Testis (tissue), 5 donors: ENCODE measurements at places on chromosomes 7 and 10. TPM values are rescaled to one million over a fixed set of nuclear protein-coding genes. Genes with fewer than 3 reads are reported as not detected.

- H3K27ac ChIP-seq: no peak overlapping the region
- no peak overlapping the region for H3K4me3 ChIP-seq
- H3K27me3 ChIP-seq: no peaks in the 10 kb centered on the region
- peak; percentile 53 for DNase-seq
- H3K36me3 ChIP-seq: no peaks in the 10 kb centered on the region
Observed at GRCh38 chr7:85750454-85750949, 563.6 kb upstream of the SEMA3D start.

COBL gene
- 12.3 TPM for total RNA-seq

PANK1 gene
- 9.2 TPM for total RNA-seq

GRCh38 chr10:60827791-60828488, 49.7 kb downstream of the CDK1 start:
- no peak overlapping the region for H3K4me3 ChIP-seq
- no peak for DNase-seq
- H3K27ac ChIP-seq: peak overlapping the region; percentile 50
- H3K4me1 ChIP-seq: peaks cover 12% of the 10 kb centered on the region
- H3K36me3 ChIP-seq: no peaks in the 10 kb centered on the region

- no peaks in the 10 kb centered on the region for H3K4me1 ChIP-seq
- H3K4me3 ChIP-seq: no peak overlapping the region
- H3K27ac ChIP-seq: no peak overlapping the region
- DNase-seq: no peak
Observed at GRCh38 chr7:94039368-94040035, 35.3 kb upstream of the BET1 start.

FGFBP3 gene
- 1.4 TPM for total RNA-seq

DNA sequence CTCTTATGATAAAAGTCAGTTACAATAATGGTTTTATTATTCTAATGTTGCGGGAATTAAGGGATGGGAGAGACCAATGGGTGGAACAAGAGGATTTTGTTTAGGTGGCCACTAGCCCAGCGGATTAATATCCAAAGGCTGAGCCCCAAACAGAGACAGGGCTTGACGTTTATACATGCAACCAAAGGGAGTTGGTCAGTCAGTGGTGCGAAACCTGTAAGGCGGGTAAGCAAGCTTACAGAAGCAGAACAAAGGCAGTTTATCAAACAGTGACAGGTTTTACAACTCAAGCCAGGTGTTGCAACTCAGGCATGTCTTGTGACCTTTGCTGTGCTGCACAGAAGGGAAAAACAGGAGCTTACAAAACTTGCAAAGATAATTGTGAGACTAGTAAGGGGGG, 622.9 kb upstream of the MBL2 start:
- no peak overlapping the region for H3K27ac ChIP-seq
- no peak for DNase-seq
- H3K4me3 ChIP-seq: no peak overlapping the region
- H3K4me1 ChIP-seq: no peaks in the 10 kb centered on the region

FAM237B gene
- not detected for total RNA-seq

GRCh38 chr10:121205625-121206024, 354.5 kb downstream of the WDR11 start:
- no peak for DNase-seq
- no peaks in the 10 kb centered on the region for H3K4me1 ChIP-seq
- no peak overlapping the region for H3K4me3 ChIP-seq
- H3K27me3 ChIP-seq: no peaks in the 10 kb centered on the region
- H3K27ac ChIP-seq: no peak overlapping the region

ACTR3C gene
- total RNA-seq: 13.0 TPM

DNA sequence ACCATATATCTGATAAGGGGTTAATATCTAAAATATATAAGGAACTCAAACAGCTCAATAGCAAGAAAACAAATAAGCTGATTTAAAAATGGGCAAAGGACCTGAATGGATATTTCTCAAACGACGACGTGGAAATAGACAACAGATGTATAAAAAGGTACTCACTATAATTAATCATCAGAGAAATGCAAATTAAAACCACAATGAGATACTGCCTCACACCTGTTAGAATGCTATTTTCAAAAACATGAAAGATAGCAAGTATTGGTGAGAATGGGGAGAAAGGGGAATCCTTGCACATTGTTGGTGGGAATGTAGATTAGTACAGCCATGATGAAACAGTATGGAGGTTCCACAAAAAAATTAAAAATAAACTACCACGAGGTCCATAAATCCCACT, 163.2 kb downstream of the DKK1 start:
- DNase-seq: no peak
- no peak overlapping the region for H3K27ac ChIP-seq
- H3K27me3 ChIP-seq: no peaks in the 10 kb centered on the region

SLC13A1 gene
- not detected for total RNA-seq

AGBL3 gene
- total RNA-seq: 10.0 TPM

- H3K27me3 ChIP-seq: no peaks in the 10 kb centered on the region
- H3K4me1 ChIP-seq: peaks cover 6% of the 10 kb centered on the region
- H3K4me3 ChIP-seq: peak within 1 kb of the TSS; percentile 81
- H3K27ac ChIP-seq: peak within 1 kb of the TSS; percentile 99
- H3K36me3 ChIP-seq: no peaks in the 10 kb centered on the region
Observed at GRCh38 chr10:89414146-89414878, at the start of gene IFIT5. Gene IFIT5, plus strand, starts transcription at chr10:89414568. Its CDS starts 231 bp downstream, at chr10:89414799.

LBX1 gene
- not detected for total RNA-seq

GRCh38 chr7:12323415-12323814, 80.2 kb downstream of the VWDE start:
- H3K36me3 ChIP-seq: no peaks in the 10 kb centered on the region
- no peaks in the 10 kb centered on the region for H3K27me3 ChIP-seq
- no peak for DNase-seq
- no peaks in the 10 kb centered on the region for H3K4me1 ChIP-seq
- H3K4me3 ChIP-seq: no peak overlapping the region

GRCh38 chr7:94933256-94933990, 26.0 kb downstream of the PPP1R9A start:
- no peak overlapping the region for H3K4me3 ChIP-seq
- no peak for DNase-seq
- H3K4me1 ChIP-seq: no peaks in the 10 kb centered on the region
- no peak overlapping the region for H3K27ac ChIP-seq

FIS1 gene
- 273 TPM for total RNA-seq

DNA sequence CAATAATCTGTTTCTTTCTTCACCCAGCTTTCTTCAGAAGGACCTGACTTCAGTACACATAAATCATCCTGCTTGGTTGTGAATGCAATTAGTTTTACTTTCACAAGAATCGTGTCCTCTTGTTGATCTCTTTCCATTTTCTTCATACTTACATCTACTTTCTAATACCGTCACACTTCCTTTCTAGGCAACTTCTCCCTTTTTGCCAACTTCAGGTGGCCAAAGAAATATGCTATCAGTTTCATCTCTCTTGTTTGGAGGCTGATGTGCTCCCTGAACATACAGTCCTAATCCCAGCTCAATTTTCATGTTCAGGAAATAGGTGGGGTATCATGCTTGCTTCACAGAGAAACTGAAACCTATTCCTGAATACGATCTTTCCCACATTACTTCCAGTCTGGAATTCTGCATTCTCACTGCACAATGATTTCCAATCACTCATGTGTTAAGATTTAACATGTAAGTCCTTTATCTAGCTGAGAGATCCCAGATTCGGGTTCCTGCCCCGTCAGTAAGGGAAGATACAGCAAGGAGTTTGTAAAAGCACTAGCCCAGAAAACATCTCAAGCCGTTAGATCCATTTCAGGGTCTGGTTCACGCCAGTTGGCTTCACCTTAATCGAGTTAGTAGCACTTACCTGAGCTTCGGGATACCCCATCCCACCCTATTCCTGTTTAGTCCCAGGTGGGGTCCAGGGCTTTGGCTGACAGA, 994 bp downstream of the SLC25A28 start:
- no peak for DNase-seq
- no peaks in the 10 kb centered on the region for H3K36me3 ChIP-seq
- H3K4me1 ChIP-seq: peaks cover 23% of the 10 kb centered on the region

KIAA1217 gene
- total RNA-seq: 197 TPM

- H3K4me3 ChIP-seq: no peak overlapping the region
- H3K4me1 ChIP-seq: no peaks in the 10 kb centered on the region
- no peak overlapping the region for H3K27ac ChIP-seq
- DNase-seq: no peak
- no peaks in the 10 kb centered on the region for H3K27me3 ChIP-seq
Observed at GRCh38 chr7:28711114-28711513, 247.0 kb downstream of the TRIL start.

GRCh38 chr7:139838276-139838675, 9.2 kb downstream of the TBXAS1 start:
- H3K4me3 ChIP-seq: no peak overlapping the region
- DNase-seq: no peak
- no peaks in the 10 kb centered on the region for H3K36me3 ChIP-seq
- no peaks in the 10 kb centered on the region for H3K27me3 ChIP-seq
- H3K4me1 ChIP-seq: no peaks in the 10 kb centered on the region

SPDYE5 gene
- 1.4 TPM for total RNA-seq

GRCh38 chr7:57399972-57400371, 50.0 kb upstream of the ZNF716 start:
- H3K4me3 ChIP-seq: no peak overlapping the region
- H3K27ac ChIP-seq: no peak overlapping the region
- no peaks in the 10 kb centered on the region for H3K27me3 ChIP-seq
- no peaks in the 10 kb centered on the region for H3K4me1 ChIP-seq
- no peaks in the 10 kb centered on the region for H3K36me3 ChIP-seq

DNA sequence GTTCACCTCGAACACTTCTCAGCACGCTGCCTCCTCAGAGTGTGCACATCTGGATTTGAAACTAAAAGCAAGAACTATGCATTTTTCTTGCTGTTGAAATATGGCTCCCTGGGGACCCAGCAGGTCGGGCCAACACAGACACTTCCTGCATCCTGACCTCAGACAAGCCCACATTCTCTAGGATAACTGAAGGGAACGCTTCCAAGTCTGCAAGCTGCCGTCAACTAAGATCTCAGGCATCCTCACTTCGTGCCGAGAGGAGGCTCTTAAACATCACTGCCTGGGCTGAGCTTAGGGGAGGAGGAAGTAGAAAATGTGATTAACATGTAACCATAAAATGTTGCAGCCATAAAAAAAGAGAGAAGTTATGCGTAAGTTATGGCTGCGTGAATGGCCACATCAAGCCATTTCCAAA, 65.5 kb downstream of the PYROXD2 start:
- no peaks in the 10 kb centered on the region for H3K36me3 ChIP-seq
- no peaks in the 10 kb centered on the region for H3K4me1 ChIP-seq
- H3K4me3 ChIP-seq: no peak overlapping the region
- no peaks in the 10 kb centered on the region for H3K27me3 ChIP-seq
- DNase-seq: no peak
- no peak overlapping the region for H3K27ac ChIP-seq

- DNase-seq: no peak
- no peaks in the 10 kb centered on the region for H3K4me1 ChIP-seq
- no peak overlapping the region for H3K27ac ChIP-seq
Observed at GRCh38 chr7:73539709-73540108, 17.6 kb upstream of the BAZ1B start.

DNA sequence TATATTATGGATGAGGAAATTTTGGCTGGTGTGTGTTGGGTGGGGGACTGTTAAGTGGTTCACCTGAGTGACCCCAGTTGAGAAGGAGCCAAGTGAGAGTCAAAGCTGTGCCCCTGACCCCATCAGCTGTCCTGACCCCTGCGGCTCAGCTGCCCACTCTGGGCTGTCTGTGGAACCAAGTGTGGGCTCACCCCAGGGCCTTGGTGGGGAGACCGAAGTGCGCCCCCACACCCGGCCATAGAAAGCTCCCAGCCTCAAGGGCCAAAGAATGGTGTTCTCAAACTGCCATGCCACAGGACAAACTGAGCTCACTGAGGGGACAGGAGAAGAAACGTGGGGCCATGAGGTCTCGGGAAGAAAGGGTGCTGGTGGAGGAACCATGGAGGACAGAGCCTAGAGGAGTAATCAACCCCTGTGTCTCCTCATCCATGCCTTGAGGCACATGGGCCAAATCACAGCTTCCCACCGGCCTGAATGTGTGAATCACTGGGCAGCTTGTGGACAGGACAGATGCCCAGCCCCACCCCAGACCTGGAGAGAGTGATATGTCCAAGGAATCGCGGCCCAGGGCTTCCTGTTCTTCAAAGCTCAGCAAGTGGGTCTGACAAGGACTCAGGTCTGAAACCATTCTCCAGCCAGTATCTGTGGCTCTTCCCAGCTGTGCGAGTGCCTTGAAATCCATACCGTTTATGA, 86.2 kb upstream of the CACUL1 start:
- no peak for DNase-seq
- H3K36me3 ChIP-seq: no peaks in the 10 kb centered on the region
- no peaks in the 10 kb centered on the region for H3K4me1 ChIP-seq
- no peak overlapping the region for H3K27ac ChIP-seq

- H3K27ac ChIP-seq: no peak overlapping the region
- DNase-seq: no peak
- peaks cover 7% of the 10 kb centered on the region for H3K27me3 ChIP-seq
Observed at GRCh38 chr7:97004247-97005182, 838 bp upstream of the DLX6 start.
